Activated CD4-positive, alpha-beta T cell treated with anti-CD3 and anti-CD28 coated beads for 36 hours (primary cell): ENCODE measurements at places on chromosomes 1 and 21. TPM values are rescaled to one million over a fixed set of nuclear protein-coding genes. Genes with fewer than 3 reads are reported as not detected.
A peak's percentile ranks its signal among the peaks of the same experiment; 100 is the strongest.

Gene LAD1
- not detected for total RNA-seq

DNA sequence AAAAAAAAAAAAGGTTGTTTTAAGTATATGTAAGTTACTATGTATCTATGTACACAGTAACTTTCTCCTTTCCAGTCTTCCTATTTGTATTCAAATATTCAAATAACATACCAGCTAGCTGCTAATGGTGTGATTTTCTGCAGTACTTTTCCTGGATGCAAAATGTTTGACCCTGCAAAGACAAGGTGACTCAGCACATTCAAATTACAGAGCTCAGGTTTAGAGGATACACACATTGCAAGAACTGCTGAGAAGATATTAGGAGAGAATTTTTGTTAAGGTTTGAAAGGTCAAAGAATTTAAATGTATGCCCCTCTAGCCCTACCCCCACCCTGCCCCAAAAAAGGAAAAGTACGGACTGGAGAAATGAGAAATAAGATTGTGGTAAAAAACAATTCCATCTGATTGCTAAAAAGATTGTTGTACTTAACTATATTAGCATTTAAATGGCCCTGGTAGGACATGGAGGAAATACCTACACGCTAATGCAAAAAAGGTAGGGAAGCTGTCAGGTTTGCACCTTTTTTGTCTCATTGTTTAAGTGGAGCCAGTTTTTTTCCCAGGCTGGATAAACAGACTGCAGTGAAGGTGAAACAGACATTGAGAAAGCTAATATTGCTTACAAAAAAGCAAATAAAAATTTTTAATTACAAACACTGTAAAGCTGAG lies 45.6 kb downstream of the ZNF281 start:
- H3K27me3 ChIP-seq, result no peaks in the 10 kb centered on the region
- H3K36me3 ChIP-seq, result no peaks in the 10 kb centered on the region
- no peaks in the 10 kb centered on the region for H3K4me1 ChIP-seq
- no peak overlapping the region for H3K4me3 ChIP-seq

DNA sequence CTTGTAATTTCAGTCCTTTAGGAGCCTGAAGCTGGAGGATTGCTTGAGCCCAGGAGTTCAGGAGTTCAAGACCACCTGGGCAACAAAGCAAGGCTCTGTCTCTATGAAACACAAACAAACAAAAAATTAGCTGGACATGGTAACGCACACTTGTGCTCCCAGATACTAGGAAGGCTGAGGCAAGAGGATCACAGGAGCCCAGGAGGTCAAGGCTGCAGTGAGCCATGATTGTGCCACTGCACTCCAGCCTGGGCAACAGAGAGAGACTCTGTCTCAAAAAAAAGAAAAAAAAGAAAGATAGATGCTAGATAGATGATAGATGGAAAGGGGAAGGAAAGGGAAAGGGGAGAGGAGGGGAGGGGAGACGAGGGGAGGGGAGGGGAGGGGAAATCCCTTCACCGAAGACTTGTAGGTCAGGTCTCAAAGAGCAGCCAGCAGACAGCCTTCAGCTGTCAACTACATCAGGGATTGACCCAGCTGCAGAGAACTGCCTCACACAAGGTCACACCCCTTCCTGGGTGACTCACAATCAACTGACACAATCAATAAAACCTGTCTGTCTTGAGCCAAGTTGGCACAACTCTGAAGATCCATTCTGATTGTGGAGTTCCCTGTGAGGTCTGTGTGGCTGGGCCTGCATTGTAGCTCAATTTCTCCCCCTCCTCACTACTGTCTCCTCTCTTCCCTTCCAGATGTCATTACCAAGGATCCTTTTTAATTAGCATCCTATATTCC lies 200.6 kb downstream of the RGS7 start:
- no peak for DNase-seq
- no peaks in the 10 kb centered on the region for H3K36me3 ChIP-seq
- H3K27me3 ChIP-seq, result no peaks in the 10 kb centered on the region
- no peak overlapping the region for H3K4me3 ChIP-seq

Gene RAB7B
- total RNA-seq, result not detected

GRCh38 chr1:200535605-200536004 lies 84.9 kb downstream of the KIF14 start:
- DNase-seq, result peak; percentile 56
- H3K27me3 ChIP-seq, result no peaks in the 10 kb centered on the region
- H3K4me1 ChIP-seq, result peaks cover 12% of the 10 kb centered on the region
- H3K27ac ChIP-seq, result no peak overlapping the region
- H3K4me3 ChIP-seq, result no peak overlapping the region

GRCh38 chr1:215883004-215883403 lies 315.9 kb downstream of the KCTD3 start:
- H3K27me3 ChIP-seq, result no peaks in the 10 kb centered on the region
- H3K27ac ChIP-seq, result no peak overlapping the region
- no peaks in the 10 kb centered on the region for H3K36me3 ChIP-seq
- H3K4me1 ChIP-seq, result no peaks in the 10 kb centered on the region
- DNase-seq, result no peak

- no peaks in the 10 kb centered on the region for H3K4me1 ChIP-seq
- H3K4me3 ChIP-seq, result no peak overlapping the region
- H3K27ac ChIP-seq, result no peak overlapping the region
- H3K27me3 ChIP-seq, result peaks cover 3% of the 10 kb centered on the region
Measured at GRCh38 chr21:27722095-27722494, 755.2 kb upstream of the ADAMTS5 start.

- H3K4me1 ChIP-seq, result no peaks in the 10 kb centered on the region
- no peak overlapping the region for H3K27ac ChIP-seq
- H3K27me3 ChIP-seq, result peaks cover 9% of the 10 kb centered on the region
- no peak overlapping the region for H3K4me3 ChIP-seq
- no peaks in the 10 kb centered on the region for H3K36me3 ChIP-seq
- no peak for DNase-seq
Measured at GRCh38 chr1:223012938-223013337, 130.1 kb downstream of the TLR5 start.

DNA sequence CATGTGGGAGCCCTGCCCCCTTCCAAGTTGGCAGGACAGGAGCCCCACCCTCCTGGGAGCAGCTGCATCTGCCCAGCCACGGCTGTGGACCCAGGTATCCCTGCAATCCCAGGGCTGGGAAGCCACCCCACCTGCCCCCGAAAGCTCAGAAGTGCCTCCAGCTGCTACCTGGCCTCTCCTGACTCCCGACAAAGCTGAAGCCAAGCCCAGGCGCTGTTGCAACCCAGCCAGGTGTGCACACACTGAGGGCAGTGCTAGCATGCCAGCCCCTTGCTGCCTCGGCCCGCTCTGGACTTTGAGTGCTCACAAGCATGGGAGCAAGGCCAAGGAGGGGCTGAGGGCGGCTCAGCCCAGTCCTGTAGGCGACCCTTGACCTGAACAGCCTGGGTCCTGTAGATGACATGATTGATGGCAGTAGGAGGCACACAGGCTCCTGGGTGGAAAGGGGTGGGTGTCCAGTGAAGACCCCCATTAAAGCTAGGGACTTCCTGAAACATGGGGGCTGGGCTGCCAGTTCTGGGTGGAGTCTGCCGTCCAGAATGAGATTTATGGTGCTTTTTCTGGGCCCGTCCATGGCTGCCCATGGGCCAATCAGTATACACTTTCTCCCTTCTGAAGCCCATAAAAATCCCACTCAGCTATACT lies 2.8 kb upstream of the SSU72 start:
- H3K36me3 ChIP-seq, result peaks cover 13% of the 10 kb centered on the region
- peaks cover 6% of the 10 kb centered on the region for H3K27me3 ChIP-seq
- no peak overlapping the region for H3K27ac ChIP-seq
- no peak for DNase-seq
- no peak overlapping the region for H3K4me3 ChIP-seq
- peaks cover 14% of the 10 kb centered on the region for H3K4me1 ChIP-seq

Gene CFHR3
- total RNA-seq, result not detected

GRCh38 chr21:15093216-15093615 lies 28.4 kb upstream of the NRIP1 start:
- H3K4me1 ChIP-seq, result no peaks in the 10 kb centered on the region
- H3K4me3 ChIP-seq, result no peak overlapping the region
- no peak for DNase-seq
- H3K27me3 ChIP-seq, result no peaks in the 10 kb centered on the region
- no peak overlapping the region for H3K27ac ChIP-seq

Gene SLC22A15
- 0.23 TPM for total RNA-seq

- no peaks in the 10 kb centered on the region for H3K4me1 ChIP-seq
- no peaks in the 10 kb centered on the region for H3K27me3 ChIP-seq
- no peak for DNase-seq
- no peaks in the 10 kb centered on the region for H3K36me3 ChIP-seq
- no peak overlapping the region for H3K27ac ChIP-seq
Measured at GRCh38 chr1:2350911-2351655, 40.3 kb downstream of the MORN1 start.

Gene TLCD4
- 0.25 TPM for total RNA-seq

DNA sequence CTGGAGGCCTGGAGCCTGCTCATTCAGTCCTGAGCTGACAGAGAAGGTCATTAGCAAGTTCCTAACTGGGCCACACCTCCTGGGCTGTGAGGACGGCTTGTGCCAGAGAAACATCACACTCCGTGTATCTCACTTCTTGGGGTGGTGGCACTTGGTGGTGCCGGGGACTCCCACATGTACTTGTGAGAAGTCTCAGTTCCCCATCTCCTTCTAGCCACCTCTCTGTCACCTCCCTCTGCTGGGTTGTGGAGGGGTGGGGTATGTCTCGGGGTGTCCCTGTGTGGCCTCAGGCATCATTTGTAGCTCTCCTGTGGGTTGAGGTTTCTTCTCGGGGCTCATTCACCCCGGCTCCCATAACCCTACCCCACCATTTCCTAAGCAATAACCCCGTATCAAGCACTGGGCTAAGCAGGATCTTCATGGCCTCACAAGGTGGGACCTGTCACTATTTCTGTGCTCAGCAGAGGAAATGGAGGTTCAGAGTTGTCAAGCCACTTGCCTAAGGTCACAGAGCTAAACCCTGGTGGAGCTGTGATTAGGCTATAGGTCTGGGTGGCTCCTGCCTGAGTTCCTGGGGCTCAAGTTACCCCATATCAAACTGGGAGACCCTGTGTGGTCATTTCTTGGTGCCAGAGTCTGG lies 62.5 kb downstream of the UBIAD1 start:
- no peaks in the 10 kb centered on the region for H3K36me3 ChIP-seq
- H3K4me1 ChIP-seq, result no peaks in the 10 kb centered on the region
- H3K27ac ChIP-seq, result no peak overlapping the region
- H3K4me3 ChIP-seq, result no peak overlapping the region
- H3K27me3 ChIP-seq, result peaks cover 14% of the 10 kb centered on the region

DNA sequence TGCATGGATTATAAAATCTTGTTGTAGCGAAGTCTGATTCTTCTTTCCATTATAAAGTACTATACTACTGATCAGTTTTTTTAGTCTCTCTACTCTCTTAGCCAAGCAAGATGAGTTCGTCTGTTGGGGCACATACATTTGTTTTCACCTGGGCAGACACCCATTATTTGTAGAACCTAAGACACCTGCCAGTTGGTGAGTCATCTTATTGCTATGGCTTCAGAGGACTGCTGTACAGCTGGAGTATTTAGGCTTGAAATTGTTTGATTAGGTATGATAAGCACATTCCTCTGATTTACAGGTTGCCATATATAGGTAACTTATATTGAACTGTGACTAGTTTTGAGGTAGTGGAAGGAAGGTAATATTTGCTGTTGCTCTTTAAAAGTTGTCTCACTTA lies 17.2 kb downstream of the RBM15 start:
- no peak overlapping the region for H3K4me3 ChIP-seq
- no peaks in the 10 kb centered on the region for H3K27me3 ChIP-seq
- peak overlapping the region; percentile 29 for H3K27ac ChIP-seq
- H3K4me1 ChIP-seq, result peaks cover 25% of the 10 kb centered on the region
- DNase-seq, result no peak
- peaks cover 24% of the 10 kb centered on the region for H3K36me3 ChIP-seq

GRCh38 chr21:17796503-17796902 lies 22.7 kb downstream of the C21orf91 start:
- H3K36me3 ChIP-seq, result peaks cover 42% of the 10 kb centered on the region
- no peak for DNase-seq
- H3K4me1 ChIP-seq, result peaks cover 58% of the 10 kb centered on the region
- H3K27ac ChIP-seq, result peak overlapping the region; percentile 72
- no peak overlapping the region for H3K4me3 ChIP-seq

DNA sequence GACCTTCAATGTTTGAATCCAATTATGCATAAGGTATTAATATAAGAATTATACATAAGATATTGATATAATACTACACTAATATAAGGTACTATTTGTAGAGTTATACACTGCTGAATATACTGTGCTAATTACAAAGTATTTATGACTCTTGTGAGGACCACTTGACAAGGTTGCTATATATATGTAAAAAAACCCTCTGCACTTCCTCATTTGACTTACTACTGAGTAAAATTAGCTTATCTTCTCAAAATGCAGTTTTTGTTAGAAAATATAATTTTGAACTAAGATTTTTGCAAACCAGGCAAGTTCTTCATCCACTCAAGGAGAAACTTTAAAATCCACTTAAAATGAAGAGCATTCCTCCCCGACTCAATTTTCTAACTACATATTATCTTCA lies 8.5 kb downstream of the SIKE1 start:
- H3K27me3 ChIP-seq, result no peaks in the 10 kb centered on the region
- no peak for DNase-seq
- H3K4me1 ChIP-seq, result no peaks in the 10 kb centered on the region
- H3K4me3 ChIP-seq, result no peak overlapping the region
- peaks cover 27% of the 10 kb centered on the region for H3K36me3 ChIP-seq

DNA sequence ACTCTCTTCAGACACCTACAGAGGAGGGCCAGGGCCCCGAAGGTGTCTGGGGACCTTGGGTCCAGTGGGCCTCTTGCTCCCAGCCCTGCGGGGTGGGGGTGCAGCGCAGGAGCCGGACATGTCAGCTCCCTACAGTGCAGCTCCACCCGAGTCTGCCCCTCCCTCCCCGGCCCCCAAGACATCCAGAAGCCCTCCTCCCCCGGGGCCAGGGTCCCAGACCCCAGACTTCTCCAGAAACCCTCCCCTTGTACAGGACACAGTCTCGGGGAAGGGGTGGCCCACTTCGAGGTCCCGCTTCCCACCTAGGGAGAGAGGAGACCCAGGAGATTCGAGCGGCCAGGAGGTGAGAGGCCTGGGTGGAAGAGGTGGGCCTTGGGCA lies 3.7 kb downstream of the ADAMTSL4 start:
- peaks cover 19% of the 10 kb centered on the region for H3K27me3 ChIP-seq
- no peak overlapping the region for H3K27ac ChIP-seq
- no peak overlapping the region for H3K4me3 ChIP-seq
- DNase-seq, result no peak

- peaks cover 7% of the 10 kb centered on the region for H3K36me3 ChIP-seq
- no peaks in the 10 kb centered on the region for H3K27me3 ChIP-seq
- H3K27ac ChIP-seq, result peak within 1 kb of the TSS; percentile 94
- peak within 1 kb of the TSS; percentile 87 for H3K4me3 ChIP-seq
Measured at GRCh38 chr1:6785318-6785727, at the start of gene CAMTA1. Gene CAMTA1, plus strand, starts transcription at chr1:6785454. Its CDS starts 77 bp downstream, at chr1:6785531.

Gene OR2L5
- total RNA-seq, result not detected

Gene PRDM16
- total RNA-seq, result 0.32 TPM

Gene ARHGEF16
- not detected for total RNA-seq

Gene KIAA0040
- 26.1 TPM for total RNA-seq

- H3K4me1 ChIP-seq, result no peaks in the 10 kb centered on the region
- no peaks in the 10 kb centered on the region for H3K36me3 ChIP-seq
- no peaks in the 10 kb centered on the region for H3K27me3 ChIP-seq
- H3K4me3 ChIP-seq, result no peak overlapping the region
- no peak for DNase-seq
Measured at GRCh38 chr21:25220169-25220568, 387.1 kb downstream of the MRPL39 start.

Gene RNU1-2
- total RNA-seq, result 2,291 TPM
